Activated CD4-positive, alpha-beta T cell treated with anti-CD3 and anti-CD28 coated beads, Interleukin-10, Interleukin-2, amounts not matched to agents 100 ng/mL and 50 ng/mL, durations not matched to agents 16 hours and 8 hours (primary cell): ENCODE measurements at places on chromosomes 2 and 18.

- DNase-seq: peak; percentile 22
Measured at GRCh38 chr2:156399224-156399949, 36.8 kb upstream of the GPD2 start.

- DNase-seq: no peak
Measured at GRCh38 chr2:215503381-215503780, 67.5 kb upstream of the FN1 start.

DNA sequence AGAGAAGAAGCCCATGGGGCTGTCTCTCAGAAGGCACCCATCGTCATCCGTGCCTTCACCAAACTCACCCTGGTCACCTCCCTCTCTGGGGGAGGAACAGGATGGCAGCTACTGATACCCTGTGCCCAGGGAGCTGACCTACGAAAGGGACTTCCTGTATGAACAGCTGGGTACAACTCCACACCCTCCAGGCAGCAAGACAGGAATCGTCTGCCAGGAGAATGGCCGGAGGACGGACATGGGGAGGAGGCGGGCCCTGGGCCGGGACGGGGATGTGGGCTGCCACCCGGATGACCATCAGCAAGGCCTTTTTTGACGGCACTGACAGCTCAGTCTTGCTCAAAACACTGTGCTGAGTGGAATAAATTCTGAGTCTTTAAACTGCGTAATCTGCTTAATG is 243.6 kb downstream of the HDAC4 start:
- no peak for DNase-seq

GRCh38 chr2:57146951-57147350 is 899.7 kb upstream of the VRK2 start:
- DNase-seq: no peak

DNA sequence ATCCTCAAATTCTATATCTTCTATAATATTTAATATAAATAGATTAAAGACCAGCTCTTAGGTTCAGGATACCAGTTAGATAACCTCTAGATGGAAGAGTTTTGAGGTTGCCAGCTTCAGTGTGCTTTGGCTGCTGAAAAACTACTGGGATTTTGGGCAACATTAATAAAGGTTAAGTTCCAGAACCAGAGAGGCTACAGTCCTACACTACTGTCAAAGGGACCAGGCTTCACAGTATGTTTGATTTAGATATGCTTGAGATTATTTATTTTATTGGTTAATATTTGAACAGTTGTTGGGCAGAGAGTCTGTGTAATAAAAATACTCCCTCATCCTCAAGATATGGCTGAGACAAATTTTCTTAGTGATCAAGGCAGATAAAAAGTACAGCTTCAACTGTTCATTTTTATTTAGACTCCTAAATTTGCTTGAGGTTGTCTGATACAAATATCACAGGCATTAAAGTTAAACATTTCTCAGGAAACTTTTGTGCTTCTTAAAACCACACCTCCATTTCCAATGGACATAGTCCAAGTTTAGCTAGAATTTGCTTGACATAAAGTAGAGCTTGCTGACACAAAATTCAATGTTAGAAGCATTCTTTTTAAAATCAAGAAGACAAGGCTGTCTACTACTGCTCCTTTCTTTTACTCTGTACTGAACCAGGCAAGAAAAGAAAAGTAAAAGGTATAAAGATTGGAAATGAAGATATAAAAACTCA is 19.7 kb upstream of the TMEM17 start:
- DNase-seq: no peak

DNA sequence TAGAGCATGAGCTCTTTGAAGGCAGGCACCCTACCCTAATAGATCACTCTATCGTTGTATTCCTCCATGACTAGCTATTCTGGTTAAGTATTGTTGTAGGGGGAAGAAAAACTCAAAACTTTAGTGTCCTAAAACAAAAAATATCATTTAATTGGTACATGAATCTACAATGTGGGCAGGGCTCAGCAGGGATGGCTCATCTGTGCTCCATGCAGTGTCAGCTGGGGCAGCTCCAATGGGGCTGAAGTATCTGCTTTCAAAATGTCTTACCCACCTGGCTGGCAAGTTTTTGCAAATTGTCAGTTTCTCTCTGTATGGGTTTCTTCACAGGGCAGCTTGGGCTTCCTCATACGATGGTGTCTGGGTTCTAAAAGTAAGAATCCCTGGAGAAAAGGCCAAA is 83.2 kb upstream of the ITGA6 start:
- DNase-seq: no peak

DNA sequence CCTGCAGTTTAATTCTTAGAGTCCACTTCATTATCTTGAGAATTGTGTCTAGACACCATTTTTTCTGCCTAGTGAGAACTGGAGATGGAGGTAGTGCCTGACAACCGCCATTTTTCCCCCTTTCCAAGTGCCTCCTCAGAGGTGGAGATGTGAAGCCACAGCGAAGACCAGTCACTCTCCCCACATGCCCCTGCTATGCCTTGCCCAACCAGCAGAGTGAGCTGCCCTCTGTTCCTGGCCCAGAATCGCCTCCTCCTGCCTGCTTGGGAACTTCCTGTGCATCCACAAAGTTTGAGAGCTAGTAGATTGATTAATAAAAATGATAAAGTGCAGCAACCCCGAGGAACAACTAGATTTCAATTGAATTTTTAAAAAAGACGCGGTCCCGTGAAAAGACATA is 123.3 kb downstream of the CLIP4 start:
- peak; percentile 20 for DNase-seq

DNA sequence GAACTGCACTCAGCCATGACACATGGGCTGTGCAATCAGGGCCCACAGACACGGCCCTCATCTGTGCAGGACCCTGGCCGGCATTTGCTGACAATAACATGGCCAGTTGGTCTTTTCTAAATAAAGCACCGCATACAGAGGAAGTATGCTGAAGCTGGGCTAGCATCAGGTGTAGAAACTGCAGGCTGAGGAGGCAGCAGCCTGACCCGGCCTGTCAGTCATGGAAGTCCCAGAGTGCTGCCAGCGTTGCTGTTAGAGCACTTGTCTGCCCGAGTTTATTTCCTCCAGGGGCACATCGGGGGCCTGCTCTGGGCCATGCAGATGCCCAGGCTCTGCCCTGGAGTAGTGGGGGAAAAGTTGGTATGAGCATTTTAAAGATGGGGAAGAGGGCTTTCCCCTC is 4.1 kb upstream of the PTPN18 start:
- DNase-seq: no peak
